ENCODE measurements at places on chromosomes 4 and X.
A peak's percentile ranks its signal among the peaks of the same experiment; 100 is the strongest.

DNA sequence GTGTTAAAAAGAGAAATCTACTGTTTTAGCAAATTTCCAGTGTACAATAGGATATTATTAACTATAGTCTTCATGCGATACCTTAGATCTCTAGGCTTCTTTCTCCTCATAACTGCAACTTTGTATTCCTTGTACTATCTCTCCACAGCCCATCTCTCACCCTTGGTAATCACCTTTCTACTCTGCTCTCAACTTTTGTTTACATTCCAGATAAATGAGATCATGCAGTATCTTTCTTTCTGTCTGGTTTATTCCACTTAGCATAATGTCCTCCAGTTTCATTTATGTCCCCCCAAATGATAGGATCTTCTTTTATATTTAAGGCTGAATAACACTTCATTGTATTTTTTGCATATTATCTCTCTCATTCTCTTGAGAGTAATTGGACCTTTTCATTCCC, 165.5 kb downstream of the HS3ST1 start:
- no peak for DNase-seq

DNA sequence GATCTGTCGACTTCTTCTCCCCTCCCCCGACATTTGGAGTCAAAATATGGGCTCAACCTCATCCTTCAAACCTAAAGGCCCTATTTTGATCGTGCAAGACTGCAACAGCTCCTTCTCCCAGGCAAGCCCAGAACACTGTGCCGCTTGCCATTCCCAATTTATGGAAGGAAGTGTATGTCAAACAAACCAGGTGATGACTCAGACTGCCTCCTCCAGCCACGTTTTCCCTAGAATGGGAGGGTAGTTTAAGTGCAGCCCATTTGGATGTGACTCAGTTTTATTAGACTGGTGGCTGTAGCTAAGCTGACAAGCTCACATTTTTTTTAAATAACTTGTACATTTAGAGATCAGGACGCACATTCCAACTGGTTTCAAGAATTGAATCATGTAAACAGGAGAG, 570.4 kb upstream of the DIPK2B start:
- DNase-seq: peak; percentile 100

GRCh38 chr4:186216465-186217024, 10.8 kb upstream of the KLKB1 start:
- DNase-seq: no peak

DNA sequence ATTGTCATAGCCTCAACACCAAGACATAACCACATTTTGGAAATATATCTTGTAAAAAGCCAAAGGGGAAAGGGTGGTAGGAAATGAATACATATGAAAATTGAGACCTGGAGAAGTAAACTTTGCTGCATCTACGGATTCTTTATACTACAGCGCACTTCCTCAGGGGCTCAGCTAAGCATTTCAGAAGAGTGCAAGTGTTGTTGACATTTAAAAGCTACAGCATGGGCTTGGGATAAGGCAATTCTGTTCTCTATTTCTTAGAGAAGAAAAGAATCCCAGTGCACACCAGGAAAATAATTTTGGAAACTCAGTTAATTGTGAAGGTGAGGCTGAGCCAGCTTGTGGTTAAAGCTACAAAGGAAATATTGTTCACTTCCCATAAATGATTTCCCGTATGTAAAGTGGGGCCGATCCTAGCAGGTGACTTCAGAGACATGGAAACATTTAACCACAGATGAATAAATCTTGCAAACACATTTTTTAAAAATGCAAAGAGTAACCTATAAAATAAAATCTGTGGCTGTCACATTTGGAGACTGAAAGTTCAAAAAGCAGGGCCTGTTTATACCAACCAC, 12.6 kb upstream of the GBA3 start:
- DNase-seq: no peak

DNA sequence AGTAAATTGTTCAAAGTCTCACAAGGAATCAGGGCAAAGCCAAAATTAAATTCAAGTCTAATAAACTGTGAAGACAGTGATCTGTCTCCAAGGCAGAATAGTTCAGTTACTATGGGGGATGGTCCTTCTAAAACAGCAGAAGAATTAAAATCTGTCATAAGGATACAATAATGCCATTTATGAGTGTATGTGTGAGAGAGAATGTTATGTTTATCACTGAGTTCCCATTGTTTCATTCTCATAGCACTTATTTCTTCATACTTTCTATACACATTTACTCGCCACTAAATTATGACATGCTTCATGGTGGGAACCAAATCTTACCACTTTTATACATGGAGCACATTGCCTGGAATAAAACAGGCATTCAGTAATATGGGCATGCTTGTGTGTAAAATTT, 102.5 kb downstream of the AMMECR1 start:
- DNase-seq: no peak

DNA sequence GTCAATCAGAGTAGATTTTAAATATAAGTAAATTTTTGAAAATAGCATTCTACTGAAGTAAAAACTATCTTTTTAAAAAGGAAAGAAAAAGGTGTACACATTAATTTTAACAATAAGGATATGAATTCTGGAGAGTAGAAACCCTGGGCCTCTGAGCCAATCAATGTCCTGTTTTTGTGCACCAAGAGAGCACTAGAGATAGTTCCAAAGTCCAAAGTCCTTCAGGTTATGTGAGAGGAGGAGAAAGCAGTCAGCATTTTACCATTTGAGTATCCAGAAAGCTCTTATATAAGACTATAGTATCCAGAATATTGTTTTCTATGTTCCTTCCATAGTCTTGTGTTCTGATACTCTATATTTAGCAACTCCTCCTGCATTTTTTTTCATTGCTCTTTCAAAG, 3.3 kb upstream of the TCEAL8 start:
- no peak for DNase-seq

DNA sequence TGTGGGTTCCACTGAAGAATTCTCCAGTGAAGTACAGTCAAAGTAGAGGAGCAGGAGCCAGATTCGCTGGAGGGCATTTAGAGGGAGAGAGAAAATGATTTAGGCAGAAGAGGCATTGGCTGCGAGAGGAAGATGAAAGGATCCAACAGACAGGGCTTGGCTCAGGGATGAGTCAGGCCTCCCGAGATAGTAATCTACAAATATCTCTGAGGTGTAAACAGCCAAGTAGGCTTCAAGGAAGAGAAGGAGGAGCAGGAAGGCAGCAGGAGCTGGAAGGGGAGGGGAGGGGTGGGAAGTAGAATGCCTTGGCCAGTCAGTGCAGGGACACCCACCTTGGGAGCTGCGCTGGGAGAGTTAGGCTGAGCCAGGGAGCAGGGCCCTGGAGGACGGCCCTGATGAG, 55.5 kb downstream of the PJA1 start:
- no peak for DNase-seq

DNA sequence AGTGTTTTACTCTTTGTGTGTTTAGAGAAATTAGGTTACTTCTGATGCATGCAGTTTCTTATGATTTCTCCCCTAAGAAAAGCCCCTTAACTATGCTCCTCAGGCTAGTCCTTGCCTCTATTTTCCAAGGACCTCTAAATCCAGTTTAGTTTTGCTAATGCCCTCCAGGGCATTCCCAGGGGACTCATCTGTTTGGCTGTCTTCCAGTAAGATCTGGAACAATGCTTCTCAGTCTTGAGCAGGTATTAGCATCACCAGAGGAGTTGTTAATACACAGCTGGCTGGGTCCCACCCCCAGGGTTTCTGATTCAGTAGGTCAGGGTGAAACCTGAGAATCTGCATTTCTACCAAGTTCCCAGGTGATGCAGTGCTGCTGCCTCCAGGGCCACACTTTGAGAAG, 56.9 kb downstream of the OTC start:
- no peak for DNase-seq

DNA sequence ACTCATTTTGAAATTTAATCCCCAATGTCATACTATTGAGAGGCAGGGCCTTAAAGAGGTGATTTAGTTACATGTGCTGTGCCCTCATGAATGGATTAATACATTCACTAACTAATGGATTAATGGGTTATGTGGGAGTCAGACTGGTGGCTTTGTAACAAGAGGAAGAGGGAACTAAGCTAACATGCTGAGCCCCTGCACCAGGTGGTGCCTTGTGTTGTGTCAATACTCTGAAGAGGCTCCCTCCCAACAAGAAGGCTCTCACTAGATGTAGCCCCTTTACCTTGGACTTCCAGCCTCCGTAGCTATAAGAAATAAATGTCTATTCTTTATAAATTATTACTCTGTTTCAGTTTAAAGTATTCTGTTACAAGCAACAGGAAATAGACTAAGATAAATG, 411.9 kb upstream of the EMCN start:
- DNase-seq: no peak

DNA sequence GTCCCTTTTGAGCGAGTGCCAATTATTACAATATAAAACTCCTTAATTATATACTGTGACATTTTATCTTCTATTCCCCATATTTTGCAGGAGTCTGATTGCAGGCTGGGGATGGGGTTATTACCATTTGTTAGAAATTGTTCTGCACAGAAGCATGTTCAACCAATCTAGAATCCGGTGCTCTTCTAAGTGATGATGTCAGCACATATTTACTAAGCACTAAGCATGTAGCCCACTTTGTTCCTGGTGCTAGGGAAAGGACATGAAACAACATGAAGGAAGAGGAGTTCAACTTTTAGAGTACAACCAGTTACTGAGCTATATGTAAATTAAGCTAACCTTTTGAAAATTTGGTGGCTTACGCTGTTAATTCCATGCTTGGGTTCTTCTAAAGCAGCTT, 52.8 kb upstream of the IL1RAPL2 start:
- no peak for DNase-seq

GRCh38 chrX:100768679-100769338, 36.9 kb upstream of the SYTL4 start:
- peak; percentile 76 for DNase-seq

GRCh38 chr4:80138551-80139538, 58.5 kb upstream of the PRDM8 start:
- DNase-seq: peak; percentile 52

GRCh38 chr4:79915246-79915645, 157.8 kb downstream of the ANTXR2 start:
- no peak for DNase-seq

DNA sequence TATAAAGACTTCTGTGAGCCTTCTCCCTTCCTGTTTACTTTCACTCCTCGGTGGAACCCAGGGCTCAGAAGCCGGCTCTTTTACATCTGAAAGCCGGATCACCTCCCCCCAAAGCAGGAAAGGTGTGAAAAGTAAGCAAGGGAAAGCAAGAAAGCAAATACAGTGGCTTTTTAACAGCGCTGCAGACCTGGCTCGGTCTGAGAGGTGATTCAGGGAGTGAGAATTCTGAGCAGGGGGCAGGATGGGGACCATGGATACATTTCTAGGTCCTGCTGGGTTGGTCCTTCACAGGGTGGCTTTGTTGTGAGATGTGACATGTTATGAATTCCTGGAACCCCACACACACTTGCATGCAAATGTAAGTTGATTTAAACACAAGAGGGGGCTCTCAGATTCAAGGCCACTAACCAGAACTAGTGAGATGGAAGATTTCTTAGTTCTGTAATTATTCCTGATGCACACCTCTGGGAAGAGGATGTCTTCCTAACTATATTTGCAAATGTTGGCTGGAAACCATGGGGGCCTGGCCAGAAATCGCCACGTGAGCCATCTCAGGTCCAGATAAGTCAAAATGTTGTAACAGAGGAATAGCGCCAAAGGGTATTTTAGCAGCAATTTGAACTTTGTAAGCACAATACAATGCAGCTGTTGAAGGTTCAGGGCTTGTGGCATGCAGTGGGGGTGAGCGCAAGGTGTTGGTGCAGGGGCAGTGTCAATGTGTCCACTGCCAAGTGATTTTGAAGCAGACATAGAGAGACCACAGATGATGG, 670.1 kb upstream of the LCORL start:
- no peak for DNase-seq

DNA sequence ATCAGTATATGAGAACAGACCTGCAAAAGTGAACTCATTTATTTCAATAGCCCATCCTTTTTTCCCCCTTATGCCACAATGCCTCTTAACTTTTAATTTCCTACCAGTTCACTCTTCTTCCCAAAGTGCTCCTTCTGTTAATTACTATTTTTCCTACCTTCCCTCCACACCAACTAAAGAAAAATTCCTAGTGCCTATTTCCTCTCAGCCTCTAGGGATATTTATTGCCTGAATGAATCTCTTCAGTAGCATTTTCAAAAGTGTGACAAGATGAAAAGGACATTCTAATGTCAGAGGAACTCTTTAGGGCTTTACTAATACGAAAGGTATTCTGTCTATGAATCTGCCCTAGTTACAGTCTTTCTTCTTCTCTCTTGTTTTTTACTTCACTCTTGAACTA, 181.1 kb upstream of the SPRY1 start:
- DNase-seq: no peak

DNA sequence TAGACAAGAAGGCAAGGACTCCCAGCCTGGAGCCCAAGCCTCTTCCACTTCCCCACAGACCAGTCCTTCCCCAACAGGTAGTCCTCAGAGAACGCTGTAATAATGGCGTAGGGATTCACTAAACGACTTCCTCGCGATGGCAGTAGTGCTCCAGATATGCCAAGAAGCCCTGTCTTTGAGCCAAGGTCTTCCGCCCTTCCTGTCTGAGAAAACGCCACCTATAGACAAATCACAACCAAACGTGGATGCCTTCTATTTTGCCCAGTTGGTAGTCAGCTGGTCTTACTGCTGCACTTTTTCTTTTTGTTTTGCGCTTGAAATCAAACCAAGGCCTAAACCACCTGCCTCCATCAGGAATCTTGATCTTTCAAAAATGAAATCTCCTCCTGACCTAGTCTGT, 203.3 kb downstream of the OR13H1 start:
- DNase-seq: no peak
